ENCODE measurements at places on chromosomes 7 and 10. TPM values are rescaled to one million over a fixed set of nuclear protein-coding genes. Genes with fewer than 3 reads are reported as not detected.

The MSMB gene
- polyA plus RNA-seq: not detected

The NEUROD6 gene
- 0.17 TPM for polyA plus RNA-seq

The SPDYE5 gene
- 7.9 TPM for polyA plus RNA-seq

The FZD8 gene
- 1.9 TPM for polyA plus RNA-seq

The TRIM50 gene
- polyA plus RNA-seq: 0.27 TPM

The ADCYAP1R1 gene
- polyA plus RNA-seq: 0.87 TPM

The ADAM8 gene
- 2.7 TPM for polyA plus RNA-seq

The EPDR1 gene
- polyA plus RNA-seq: 26.2 TPM

GRCh38 chr7:98514211-98515031 is 102.7 kb upstream of the NPTX2 start:
- DNase-seq: no peak

- no peak for DNase-seq
Measured at GRCh38 chr10:93755443-93756116, 2.2 kb upstream of the LGI1 start.

DNA sequence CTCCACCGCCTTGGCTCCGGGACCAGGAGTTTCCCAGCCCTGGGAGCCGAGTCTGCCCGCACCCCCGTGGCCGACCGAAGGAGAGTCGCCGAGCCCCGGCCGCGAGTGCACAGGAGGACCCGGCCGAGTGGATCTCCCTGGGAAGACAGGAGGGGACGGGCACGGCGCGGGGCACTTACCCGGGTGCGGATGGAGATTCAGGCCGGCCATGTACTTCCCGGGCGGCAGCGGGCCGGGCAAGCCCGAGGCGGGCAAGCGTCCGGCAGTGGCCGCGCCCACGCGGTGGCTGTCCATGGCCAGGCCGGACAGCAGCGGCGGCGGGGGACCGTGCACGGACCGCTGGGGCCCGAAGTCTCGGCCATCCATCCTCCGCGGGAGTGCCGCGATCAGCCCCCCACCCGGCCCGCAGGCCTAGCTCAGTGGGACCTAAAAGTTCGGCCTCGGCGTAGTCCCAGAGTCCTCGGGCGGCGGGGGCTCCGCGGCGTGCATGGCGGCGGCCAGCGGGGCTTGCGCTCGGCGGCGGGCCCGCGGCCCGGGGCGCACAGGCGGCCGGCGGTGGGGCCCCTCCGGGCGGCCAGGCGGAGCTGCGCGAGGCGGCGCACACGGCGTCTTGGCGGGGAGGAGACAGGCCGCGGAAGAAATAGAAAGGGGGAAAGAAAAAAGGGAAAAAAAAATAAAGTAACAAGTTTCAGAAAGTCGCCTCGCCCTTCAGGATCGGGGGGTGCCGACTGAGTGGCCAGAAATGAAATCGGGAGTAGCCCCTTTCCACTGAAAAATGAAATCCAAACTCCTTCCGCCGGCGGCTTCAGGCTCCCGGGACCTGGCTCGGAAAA is 2.5 kb downstream of the TNRC18 start:
- peak; percentile 92 for DNase-seq

DNA sequence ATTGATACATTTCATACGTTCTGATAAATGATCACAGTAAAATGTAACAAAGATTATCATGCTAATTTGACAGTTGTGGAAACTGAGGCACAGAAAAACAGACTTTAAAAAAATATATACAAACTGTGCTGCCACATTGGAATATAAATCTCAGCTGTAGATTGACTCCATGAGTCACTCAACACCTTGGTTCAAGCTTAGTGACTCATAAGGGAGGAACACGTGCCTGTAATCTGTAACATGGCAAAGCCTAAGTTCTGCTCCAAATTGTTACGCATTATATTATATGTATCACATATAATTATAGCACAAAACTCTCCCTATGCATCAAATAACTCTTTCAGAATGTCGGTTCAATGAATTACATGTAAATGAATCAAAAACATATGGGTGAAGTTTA is 1047.5 kb downstream of the GATA3 start:
- no peak for DNase-seq

- DNase-seq: no peak
Measured at GRCh38 chr10:22335173-22335933, 9.9 kb upstream of the SPAG6 start.

GRCh38 chr10:106255111-106255678 is 909.3 kb downstream of the SORCS1 start:
- DNase-seq: no peak

- DNase-seq: no peak
Measured at GRCh38 chr10:82411416-82411815, 536.4 kb downstream of the NRG3 start.

DNA sequence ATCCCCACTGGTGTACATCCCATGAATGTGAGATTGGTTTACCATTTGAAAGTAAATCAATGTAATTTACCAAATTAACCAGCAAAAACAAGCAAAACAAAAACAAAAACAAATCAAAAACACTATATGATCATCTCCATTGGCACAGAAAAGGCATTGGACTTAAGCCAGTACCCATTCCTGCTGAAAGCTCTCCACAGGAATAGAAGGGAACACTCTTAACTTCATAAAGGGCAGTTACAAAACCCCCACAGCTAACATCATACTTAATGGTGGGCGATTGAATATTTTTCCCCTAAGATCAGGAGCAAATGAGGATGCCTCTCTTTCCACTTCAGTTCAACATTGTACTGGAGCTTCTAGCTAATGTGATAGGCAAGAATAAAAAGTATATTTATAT is 34.1 kb downstream of the PRKG1 start:
- no peak for DNase-seq

DNA sequence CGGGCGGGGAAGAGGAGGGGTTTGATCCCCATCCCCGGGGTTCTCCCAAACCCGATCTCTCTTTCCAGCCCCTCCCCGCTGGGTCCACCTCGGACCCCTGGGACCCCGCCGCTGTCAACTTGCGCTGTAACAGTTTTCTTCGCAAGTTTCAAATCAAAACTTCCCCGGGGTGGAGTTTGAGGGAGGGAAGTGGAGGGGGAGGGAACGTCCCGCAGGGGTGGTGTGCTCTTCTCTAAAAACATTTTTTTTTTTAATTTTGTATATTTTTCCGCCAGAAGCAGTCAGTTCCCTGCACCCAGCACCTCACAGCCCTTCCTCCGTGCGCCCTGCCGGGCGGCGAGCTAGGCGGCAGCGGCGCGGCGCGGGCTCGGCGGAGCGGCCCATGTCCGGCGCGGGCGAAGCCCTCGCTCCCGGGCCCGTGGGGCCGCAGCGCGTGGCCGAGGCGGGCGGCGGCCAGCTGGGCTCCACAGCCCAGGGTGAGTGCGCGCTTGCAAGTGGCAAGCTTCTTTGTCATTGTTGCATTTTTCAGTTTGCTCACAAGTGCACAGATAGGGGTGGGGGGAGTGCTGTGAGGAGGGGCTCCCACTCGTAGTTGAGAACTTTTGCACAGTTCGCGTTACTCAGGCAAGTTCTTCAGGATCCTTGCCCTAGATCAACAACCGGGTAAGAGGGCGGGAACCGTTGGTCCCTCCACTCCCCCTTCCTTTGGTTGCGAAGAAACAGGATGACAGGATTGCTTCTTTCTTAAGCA is 933 bp downstream of the MDFIC start:
- peak; percentile 67 for DNase-seq

GRCh38 chr7:138625084-138625848 is 75.9 kb downstream of the SVOPL start:
- peak; percentile 16 for DNase-seq

GRCh38 chr10:71394926-71395562 is 1.7 kb upstream of the CDH23 start:
- DNase-seq: no peak

GRCh38 chr10:48309711-48310226 is 3.3 kb downstream of the MAPK8 start:
- no peak for DNase-seq

- no peak for DNase-seq
Measured at GRCh38 chr10:61629576-61629975, 33.2 kb upstream of the CABCOCO1 start.

DNA sequence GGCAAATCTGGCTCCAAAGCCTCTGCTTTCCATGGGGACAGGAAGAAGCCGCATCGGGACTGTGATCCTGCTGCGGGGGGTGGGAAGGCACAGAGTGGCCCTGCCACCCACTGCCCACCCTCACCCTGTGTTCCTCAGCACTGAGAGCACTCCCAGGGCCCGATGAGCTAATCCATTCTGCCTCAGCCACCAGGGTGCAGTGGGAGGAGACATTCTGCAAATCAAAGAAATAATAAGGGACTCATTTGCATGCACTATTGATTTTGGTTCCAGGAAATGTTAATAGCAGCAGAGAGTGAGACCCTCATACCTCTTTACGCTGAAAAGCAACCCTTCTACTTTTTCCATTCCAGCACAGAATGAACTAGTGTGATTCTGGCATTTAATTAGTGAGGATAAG is 572.8 kb downstream of the INHBA start:
- peak; percentile 39 for DNase-seq

- no peak for DNase-seq
Measured at GRCh38 chr10:95478935-95479334, 82.2 kb downstream of the SORBS1 start.

DNA sequence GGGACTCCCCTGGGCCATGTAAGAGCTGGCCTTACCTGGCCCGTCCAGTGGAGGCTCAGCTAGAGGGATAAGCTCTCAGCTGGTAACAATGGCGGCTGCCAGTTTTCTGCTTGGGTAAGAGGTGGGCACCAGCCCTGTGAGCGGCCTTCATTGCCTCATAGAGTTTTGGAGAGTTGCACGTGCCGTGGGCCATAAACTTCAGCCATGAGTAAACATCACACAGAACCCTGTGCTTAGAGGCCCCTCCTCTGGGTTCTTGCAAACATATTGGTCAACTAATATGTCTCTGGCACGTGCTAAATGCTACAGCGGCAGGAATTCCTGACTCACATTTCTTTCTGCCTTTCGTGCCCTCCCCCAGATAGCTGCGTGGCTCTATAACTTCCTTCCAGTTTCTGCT is 103.9 kb upstream of the LEP start:
- no peak for DNase-seq

- peak; percentile 20 for DNase-seq
Measured at GRCh38 chr7:130875265-130875741, 141.3 kb upstream of the KLF14 start.

DNA sequence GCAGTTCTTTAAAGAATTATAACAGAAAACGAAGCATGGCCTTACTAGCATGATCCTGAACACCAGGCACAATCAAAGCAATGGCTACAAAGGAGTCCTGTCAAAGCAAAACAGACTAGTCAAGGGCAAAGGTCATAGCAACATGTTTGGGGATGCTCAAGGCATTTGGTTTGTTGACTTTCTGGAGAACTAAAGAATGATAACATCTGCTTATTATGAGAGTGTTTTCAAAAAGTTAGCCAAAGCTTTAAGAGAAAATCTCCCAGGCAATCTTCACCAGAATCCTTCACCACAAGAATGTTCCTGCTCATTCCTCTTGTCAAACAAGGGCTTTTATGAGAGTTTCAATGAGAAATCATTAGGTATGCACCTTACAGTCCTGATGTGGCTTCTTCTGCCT is 95.1 kb upstream of the CPXM2 start:
- DNase-seq: no peak

GRCh38 chr10:30098629-30099028 is 39.2 kb upstream of the JCAD start:
- DNase-seq: no peak

DNA sequence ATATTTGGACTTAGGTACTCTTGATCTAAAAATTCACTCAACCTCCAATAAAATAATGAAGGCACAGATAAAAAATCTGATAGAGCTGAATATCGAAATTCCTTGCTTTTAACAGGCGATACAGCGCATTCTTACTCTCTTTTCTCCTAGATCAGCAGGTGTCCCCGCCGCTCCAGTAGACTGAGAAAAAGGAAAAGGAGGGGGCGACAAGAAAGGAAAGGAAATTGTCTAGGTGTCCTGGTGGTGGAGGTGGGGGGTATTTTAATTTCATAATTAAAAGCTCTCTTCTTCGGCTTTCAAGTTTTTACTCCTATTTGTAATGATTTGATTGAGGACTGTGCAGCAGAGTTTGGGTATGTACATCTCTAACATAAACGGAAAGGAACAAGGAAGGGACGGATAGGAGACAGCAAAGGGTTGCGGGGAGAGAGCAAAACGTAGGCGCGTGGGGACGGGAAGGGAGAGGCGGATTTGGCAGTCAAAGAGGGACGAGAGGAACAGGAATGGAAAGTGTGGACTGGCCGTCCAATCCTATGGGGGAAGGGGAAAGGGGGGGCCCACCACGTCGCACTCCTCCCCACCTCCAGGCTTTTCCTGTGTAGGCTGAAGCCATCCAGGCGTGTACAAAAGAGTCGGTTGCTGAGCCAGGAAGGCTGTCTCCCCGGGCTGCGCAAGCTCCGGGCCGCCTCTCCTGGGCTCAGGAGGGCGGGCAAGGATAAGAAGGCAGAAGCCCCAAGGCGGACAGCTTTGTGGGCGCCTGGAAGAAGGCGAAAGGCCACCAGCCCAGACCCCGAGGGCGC is 875 bp upstream of the HECTD2 start:
- peak; percentile 88 for DNase-seq

DNA sequence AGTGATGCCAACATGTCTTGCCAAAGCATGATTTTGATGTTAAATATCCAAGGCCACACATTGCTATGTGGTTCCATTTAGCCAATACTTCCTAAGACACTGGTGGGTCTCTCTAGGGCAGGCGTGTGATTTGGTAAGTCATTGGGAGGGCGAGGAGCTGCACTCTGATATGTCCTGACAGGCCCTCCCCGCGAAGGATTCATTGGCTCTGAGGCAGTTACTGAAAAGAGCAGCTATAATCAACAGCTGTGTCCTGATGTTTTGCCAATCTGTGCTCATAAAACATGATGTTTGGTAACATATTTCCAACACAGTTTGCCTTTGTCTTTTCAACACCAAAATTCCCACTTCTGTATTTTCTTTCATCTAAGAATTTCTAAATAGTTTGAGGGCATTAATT is 646.7 kb downstream of the PARD3 start:
- DNase-seq: peak; percentile 60

- DNase-seq: no peak
Measured at GRCh38 chr7:36473454-36474282, 84.0 kb downstream of the ANLN start.

DNA sequence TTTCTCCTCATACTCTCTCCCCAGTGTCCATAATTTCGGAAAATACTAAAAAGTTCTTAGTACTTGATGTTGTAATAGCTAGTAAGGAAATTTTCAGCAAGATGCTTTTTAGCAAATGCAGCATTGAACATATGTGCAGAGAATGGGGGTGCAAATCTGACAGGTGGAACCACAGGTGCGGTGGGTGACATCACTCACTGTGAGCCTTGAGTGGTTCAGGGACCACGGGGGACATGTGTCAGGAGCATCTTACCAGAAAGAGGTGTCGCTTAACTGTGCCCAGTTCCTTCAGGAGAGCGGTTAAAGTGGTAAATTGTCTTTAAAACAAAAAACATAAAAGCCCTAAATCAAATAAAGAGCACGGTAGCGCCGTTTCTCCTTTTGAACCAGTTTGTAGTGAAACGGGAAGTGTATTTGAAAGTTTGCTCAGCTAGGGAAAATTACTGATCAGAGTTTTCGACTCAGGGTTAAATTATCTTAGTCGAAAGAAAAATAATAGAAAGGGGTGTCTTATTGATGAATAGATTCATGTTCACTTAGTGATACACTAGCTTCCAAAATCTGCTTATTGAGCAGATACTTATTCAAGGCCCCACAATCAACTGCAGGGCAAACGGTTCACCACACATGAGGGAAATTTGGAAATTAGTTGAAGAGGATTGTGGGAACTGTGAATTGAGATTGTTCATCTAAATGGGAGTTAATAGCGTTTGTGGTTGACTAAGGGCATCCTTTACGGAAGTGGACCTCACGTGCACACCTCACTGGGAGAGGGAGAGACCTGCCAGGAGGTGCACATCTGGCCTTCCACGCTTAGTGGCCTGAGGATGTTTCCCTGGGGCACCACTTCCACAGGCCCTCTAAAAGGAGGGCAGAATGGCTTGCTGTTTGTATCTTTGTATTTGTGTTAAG is 12.7 kb downstream of the CUL1 start:
- DNase-seq: no peak

- DNase-seq: peak; percentile 92
Measured at GRCh38 chr10:117496616-117497028, 45.9 kb upstream of the EMX2 start.

Measured in left lung (tissue), 14 donors.